ENCODE measurements at places on chromosomes 12 and 14.

DNA sequence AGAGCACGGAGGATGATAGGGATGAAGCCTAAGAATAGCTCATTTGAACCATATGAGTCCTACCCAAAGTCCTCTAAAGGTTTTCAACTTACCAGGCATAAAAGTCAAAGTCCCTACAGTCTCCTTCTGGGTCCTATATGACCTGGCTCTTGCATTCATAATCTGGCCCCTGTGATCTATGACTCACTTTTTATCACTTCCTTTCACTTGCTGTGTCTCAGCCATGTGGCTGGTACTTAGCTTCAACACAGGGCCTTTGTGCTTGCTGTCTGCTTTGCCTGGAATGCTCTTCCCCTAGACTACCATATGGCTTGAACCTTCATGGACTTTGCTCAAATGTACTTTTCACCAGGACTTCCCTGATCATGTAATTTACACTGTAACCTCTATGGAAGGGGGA, 137.6 kb upstream of the TMTC1 start:
- no peak for DNase-seq

GRCh38 chr12:25427337-25428249, 125.5 kb downstream of the LMNTD1 start:
- no peak for DNase-seq

GRCh38 chr12:132477703-132478432, 12.1 kb upstream of the FBRSL1 start:
- DNase-seq: no peak

DNA sequence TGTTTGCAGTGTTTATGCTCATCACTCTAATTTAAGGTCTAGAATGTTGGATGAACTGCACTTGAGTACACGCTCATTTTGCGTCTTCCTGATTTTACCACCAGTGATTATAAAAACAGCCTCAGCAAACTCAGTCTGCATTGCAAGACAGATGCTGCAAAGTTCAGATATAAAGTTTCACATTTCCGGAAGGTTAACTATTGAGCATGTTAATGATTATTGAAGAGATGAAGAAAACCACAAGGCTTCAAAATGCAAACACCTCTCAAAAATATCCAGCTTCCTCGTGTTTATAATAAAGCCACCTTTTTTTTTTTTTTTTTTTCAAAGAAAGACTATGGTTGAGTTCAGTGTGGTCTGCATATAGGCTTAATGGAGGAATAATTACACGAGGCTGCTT, 92.1 kb upstream of the BMP4 start:
- DNase-seq: no peak

GRCh38 chr12:6216581-6216980, 16.4 kb downstream of the CD9 start:
- no peak for DNase-seq

DNA sequence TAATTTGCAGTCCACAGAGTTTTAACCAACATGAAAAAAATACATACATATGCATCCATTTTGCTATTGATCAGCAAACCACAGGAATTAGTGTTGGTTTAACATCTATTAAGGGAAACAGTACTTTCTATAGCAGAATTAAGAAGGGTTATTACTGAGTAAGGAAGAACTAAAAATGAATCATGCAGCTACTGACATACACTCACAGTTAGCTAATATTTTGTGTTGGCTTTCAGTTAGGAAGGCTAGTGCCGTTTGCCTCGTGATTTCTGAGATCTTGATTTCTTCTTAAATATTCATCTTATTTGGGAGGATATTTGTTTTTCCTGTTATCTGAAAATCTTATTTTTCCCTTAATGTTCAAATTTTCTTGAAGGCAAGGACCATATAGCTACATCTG, 423.4 kb downstream of the NOVA1 start:
- DNase-seq: no peak

GRCh38 chr14:68232300-68233055, 412.9 kb downstream of the RAD51B start:
- no peak for DNase-seq

DNA sequence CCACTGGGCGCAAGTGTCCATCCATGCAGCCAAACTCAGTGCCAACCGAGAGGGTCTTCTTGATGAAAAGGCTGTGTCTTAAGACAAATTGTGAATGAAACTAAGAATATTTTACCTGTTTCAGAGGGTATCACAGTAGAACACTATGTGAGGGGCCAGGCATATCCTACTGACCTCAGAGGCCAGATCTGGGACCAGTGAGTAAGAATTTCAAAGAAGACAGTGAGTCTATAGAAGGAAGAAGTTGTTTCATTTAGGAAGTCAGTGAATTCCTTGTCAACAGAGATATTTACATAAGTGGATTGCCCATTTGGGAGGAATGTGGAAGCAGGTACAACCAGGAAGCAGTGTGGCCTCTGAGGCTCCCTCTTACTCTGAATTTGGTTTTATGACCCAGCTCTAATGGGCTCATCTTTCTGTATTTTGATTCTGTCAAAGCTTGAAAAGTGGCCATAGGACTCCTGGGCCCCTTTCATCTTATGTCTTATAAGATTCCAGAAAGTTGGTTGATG, 137.4 kb downstream of the ZNF664 start:
- DNase-seq: no peak

DNA sequence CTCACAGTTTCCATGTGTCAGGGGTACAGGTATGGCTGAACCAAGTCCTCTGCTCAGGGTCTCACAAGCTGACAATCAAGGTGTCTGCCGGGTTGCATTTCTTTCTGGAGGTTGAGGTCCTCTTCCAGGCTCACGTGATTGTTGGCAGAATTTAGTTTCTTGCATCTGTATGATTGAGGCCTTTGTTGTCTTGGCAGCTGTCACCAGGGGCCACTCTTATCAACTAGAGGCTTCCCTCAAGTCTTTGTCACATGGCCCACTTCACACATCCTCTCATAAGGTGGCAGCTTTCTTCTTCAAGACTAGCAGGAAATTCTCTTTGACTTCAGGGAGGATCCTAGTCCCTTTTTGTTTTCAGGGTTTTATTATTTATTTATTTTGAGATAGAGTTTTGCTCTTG, 46.0 kb upstream of the FOS start:
- no peak for DNase-seq

DNA sequence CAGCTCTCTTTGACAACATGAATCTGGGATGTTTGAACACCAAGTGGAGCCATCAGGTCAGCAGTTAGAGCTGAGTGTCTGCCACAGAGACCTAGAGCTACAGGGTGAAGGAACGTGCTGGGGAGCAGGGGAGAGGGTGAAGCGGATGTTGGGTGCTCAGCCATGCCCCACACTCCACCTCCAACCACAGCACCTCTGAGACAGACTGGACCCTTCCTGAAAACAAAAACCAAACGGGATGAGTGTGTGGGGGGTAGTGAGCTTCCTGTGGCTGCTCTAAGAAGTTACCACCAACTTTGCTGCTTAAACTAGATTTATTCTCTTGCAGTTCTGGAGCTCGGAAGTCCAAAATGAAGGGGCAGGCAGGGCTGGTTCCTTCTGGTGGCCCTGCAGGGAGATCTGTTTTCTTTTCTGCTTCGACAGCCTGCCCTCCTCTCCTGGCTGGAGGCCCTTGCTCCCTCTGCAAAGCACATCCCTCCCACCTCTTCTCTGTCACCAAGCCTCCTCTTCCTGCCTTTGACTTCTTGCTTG, 5.6 kb upstream of the GOLGA3 start:
- no peak for DNase-seq

- no peak for DNase-seq
Measured at GRCh38 chr14:105192866-105193731, 12.0 kb upstream of the NUDT14 start.

GRCh38 chr12:49059299-49060171, 1.1 kb downstream of the KMT2D start:
- no peak for DNase-seq
